Hematopoietic multipotent progenitor cell treated with erythropoietin and hydrocortisone succinate and interleukin-3 and kit ligand, for 6 days (in vitro differentiated cells): ENCODE measurements at places on chromosomes 4 and X.

GRCh38 chrX:2756548-2756947 is 4.7 kb downstream of the XG start:
- DNase-seq = no peak

GRCh38 chr4:102345795-102346100 is 466 bp upstream of the SLC39A8 start:
- no peak for DNase-seq

DNA sequence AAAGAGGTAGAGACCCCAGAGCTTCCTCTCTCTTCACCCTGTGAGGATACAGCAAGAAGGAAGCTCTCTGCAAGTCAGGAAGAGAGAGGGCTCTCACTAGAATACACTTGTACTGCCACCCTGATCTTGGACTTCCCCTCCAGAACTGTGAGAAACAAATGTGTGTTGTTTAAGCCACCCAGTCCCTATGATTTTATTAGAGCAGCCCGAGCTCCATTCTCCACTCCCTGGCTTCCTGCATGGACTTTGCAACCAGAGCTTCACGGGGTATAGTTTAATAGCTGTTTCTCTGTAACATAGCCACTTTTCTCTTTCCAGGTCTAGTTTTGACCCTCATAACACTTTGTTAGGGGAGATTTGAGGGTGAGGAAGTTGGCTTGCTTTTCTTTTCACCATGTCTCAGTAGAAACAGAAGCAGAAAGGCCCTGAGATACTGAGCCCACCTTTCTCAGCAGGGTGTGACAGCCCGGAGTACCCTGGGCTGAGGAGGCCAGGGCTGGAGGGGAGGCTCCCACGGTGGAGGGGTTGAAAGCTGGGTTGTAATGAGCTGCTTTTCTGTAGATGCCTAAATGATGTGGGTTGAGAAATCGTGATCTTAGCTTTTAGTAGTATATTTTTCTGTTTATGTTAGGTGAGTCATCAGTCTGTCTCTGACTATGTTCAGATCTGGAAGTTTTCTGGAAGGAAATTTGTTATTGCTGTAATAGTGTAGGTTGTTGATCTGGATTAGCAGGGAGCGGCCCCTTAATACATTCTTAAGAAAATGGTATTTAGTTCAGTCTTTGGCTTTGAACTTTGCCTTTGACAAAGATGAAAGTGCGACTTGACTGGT is 118.6 kb downstream of the PTTG2 start:
- DNase-seq = no peak

- DNase-seq = peak; percentile 19
These were observed 840 bp downstream of the GUF1 start for GRCh38 chr4:44679060-44679459.

- no peak for DNase-seq
These were observed 2.7 kb upstream of the NEUROG2 start for GRCh38 chr4:112518675-112519074.

DNA sequence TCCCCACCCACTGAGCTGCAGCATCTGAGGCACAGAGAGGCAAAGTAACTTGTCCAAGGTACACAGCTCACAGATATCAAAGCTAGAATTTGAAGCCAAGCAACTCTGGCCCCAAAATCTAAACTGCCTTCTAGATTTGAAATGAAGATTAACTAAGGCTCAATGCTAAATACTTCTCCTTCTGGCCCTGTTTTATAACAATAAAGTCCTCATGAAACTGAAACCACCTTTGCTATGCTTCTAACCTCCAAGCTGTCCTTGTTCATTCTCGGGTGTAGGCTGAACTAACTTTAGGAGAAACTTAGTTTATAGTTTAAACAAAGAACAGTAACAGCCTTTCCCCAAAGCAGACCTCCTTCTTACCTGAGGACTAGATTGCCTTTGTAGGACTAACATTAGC is 93.6 kb downstream of the DCTD start:
- DNase-seq = no peak

GRCh38 chr4:140944572-140944971 is 188.4 kb upstream of the TBC1D9 start:
- no peak for DNase-seq

DNA sequence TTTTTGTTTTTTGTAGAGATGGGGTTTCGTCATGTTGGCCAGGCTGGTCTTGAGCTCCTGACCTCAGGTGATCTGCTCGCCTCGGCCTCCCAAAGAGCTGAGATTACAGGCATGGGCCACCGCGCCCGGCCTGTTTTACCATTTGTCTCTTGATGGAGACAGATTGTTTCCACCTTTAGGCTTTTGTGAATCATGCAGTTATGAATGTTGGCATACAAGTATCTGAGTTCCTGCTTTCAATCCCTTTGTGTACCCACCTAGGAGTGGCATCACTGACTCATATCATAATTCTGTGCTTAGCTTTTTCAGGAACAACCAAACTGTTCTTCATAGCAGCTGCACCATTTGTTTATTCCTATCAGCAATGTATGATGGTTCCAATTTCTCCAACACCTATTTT is 20.2 kb upstream of the MGST2 start:
- DNase-seq = no peak

- DNase-seq = no peak
These were observed 201.2 kb downstream of the NPNT start for GRCh38 chr4:106096454-106096853.

DNA sequence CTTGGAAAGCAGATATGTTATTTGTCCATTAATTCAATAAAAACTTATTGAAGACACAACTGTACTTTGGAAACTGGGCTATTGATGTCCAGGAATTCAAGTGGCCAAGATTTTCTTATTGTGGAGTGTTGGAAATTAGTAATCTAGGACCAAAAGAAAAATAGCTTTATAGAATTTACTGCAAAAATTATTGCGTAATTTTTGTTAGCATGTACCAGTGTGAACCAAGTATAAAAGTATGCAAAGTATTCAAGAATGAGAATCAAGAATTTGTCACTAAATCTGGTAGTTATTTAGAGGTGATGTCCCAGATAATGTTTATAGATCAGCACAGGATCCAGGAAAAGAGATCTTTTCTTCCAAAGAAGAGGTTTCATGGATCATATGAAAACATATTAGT is 468.9 kb upstream of the CTSO start:
- DNase-seq = no peak

- DNase-seq = no peak
These were observed 7.4 kb downstream of the PPP2R2C start for GRCh38 chr4:6464842-6465588.

- no peak for DNase-seq
These were observed 316.3 kb downstream of the TMA16 start for GRCh38 chr4:163810755-163811154.

DNA sequence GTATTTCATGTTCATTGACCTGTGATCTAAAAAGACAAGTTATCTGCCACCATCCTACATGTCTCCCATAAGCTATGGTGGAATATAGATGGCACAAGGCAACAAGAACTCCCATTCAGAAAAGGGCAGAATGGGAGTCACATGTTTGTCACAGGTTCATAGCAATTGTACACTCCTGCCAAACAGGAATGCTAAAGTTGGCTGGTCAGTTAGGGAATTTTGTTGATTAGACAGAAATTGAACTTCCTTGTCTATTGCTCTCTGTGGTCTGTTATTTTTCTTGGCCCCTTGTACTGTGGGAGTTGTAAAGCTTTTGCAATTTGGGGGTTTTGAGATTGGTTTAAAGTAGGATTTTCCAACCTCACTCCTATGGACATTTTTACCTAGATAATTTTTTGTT is 101.7 kb upstream of the SOD3 start:
- no peak for DNase-seq

DNA sequence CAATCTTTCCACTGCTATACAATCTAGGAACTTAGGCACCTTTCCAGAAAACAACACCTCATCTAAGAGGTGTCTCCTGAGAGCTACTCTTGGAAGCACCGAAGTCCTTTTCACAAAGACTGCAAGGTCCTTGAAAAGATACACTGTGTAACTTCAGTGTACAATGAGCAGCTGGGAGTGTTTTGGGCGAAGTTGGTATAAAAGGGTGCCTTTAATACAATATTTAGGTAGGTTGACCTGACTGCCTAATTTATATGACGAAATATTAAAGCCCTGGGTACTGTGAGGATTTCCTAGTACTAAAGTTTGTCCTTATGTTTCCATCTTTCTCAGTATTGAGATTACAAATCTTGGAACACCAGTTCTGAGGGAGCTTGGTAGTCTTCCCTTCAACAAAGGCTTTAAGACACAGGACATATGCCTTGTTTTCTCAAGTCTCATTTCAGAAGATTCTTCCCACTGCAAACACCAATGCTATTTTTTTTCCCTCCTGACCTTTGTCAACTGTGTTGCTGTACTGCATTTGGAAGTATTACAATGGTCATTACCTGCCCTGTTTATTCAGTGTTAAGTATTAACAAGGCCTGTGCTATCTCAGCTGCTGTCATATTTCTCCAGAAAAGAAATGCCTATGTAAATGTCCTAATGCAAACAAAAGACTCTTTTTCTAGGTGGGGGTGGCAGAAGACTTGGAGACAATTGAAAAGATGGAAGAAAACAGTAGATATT is 134.2 kb downstream of the MAML3 start:
- no peak for DNase-seq

DNA sequence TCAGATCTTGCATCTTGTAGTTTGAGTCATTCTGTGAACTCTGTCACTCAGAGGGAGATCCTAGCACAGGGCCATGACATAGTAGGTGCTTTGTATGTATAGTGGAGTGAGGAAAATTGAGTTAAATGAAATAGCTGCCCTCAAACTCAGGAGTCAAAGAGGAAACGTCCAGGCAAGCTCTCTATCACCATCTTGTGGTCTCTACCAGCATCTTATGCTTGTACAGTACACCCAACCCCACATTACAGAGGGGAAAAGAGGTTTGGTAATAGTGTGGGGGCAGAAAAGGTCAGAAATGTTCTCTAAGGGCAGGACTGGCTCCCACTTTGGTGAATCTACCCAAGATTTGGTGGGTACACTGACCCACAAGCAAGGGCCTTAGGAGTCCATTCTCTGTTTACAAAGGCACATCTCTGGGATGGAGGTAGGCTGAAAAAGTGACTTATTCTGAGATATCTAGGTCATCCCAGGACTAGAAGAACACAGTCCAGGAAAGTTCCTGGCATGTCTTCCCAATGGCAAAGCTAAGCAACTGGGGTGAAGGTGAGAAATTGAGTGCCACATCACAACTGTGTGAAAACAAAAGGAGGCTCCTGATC is 131.8 kb downstream of the OR13H1 start:
- DNase-seq = peak; percentile 39

GRCh38 chr4:53558065-53558801 is 33.1 kb downstream of the LNX1 start:
- DNase-seq = no peak

DNA sequence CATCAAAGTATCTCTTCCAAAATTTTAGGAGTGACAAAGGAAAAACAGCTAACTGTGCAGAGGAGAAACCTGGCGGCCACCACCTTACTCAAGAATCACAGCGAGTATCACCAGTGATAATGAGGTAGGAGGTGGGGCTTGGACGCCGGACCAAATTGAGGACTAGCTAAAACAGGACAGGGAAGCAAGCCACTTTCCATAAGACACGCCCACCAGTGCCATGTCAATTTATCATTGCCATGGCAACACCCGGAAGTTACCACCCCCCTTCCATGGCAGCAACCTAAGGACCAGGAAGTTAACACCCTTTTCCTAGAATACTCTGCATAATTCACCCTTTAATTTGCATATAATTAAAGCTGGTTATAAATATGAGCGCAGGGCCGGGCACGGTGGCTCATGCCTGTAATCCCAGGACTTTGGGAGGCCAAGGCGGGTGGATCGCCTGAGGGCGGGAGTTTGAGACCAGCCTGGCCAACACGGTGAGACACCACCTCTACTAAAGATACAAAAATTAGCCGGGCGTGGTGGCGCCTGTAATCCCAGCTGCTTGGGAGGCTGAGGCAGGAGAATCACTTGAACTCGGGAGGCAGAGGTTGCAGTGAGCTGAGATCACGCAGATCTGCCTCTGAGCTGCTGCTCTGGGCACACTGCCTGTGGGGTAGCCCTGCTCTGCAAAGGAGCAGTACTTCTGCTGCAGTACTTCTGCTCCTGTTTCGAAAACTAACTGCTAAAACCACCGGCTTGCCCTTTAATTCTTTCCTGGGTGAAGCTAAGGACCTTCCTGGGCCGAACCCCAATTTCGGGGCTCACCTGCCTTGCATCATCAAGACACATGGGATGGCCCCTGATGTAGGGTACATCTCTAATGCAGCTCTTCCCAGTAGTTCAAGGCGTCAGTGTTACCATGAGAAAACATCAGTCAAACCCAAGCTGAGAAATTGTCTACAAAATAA is 116.7 kb downstream of the HMX1 start:
- no peak for DNase-seq

- DNase-seq = peak; percentile 7
These were observed 103.5 kb upstream of the SRD5A3 start for GRCh38 chr4:55242506-55242905.

DNA sequence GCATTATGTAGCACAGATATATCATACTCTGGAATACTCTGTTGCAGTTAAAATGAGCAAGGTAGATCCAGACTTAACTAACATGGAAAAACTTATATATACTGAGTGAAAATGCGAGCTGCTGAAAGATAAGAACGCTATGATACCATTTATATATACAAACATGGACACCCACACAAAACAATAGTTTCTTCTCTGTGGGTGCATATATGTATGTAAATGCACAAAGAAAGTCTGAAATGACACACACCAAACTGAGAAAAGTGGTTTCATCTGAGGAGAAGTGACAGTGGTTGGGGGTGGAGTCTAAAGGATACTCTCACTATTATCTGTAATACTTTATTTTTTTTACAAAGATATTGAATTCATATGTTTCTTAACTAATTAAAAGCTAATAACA is 12.2 kb upstream of the FGF2 start:
- no peak for DNase-seq

DNA sequence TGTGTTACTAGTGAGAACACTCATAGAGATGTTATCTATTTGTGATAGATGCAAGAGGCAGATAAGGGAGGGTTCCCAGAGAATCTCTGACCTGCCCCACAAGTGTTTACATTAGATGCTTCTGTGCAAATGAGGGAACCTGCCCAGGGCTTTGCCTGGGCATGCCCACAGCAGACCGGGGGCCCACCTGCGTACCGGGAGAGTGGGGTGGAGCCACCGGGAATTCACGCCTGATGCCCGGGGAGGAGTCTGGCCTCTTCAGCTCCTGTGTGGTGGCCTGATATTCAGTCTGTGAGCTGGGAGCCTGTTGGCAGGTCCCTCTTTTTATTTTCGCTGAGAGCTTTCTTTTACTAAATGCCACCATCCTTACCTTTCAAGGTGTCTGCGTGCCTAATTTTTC is 155.7 kb downstream of the SNCA start:
- no peak for DNase-seq

DNA sequence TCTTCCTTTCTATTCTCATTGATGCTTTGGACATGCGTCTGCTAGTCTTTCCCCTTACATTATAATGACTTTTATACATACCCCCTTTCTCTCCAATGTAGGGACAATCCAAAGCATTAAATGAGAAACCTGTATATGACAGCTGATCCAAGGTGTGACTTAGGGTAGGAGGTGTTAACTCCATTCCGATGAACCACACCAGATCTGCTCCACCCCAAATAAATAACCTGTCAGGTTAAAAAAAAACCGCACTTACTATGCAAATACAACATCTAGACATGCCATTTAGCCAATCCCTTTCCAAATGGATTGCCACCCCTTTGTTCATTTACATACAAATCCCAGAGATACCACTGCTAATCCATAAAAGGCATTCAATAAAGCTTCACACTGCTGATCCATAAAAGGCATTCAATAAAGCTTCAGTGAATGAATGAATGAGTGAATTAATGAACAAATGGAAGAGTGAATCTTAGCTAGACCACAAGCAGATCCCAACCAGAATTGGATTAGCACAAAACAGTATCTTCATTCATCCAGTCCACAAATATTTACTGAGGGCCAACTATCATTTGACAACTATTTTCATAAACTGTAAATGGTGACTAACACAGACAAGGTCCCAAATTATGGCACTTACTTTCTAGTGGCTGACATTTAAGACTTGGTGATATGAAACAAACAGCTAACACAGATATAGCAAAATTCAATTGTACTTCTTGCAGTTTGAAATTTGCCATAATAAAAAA is 158.9 kb upstream of the MAP3K15 start:
- DNase-seq = no peak
